Keratinocyte (primary cell): ENCODE measurements at places on chromosomes 7 and 10. TPM values are rescaled to one million over a fixed set of nuclear protein-coding genes. Genes with fewer than 3 reads are reported as not detected.

The GDF2 gene
- polyA plus RNA-seq, result not detected in 3 replicates

The SPRN gene
- polyA plus RNA-seq, result 0.01 to 0.04 TPM (median 0.02 TPM) in 3 replicates

The CALML3 gene
- polyA plus RNA-seq, result 7.6 to 20.2 TPM (median 14.1 TPM) in 3 replicates

The CLDN3 gene
- polyA plus RNA-seq, result not detected in 3 replicates

The SEPHS1 gene
- polyA plus RNA-seq, result 41.4 to 65.4 TPM (median 48.2 TPM) in 3 replicates

The CFTR gene
- polyA plus RNA-seq, result not detected in 3 replicates

The ZPBP gene
- not detected in 3 replicates for polyA plus RNA-seq

The GPC2 gene
- 0.55 to 0.81 TPM (median 0.61 TPM) in 3 replicates for polyA plus RNA-seq

The EN2 gene
- 0.05 to 0.14 TPM (median 0.09 TPM) in 3 replicates for polyA plus RNA-seq

The SPAM1 gene
- polyA plus RNA-seq, result not detected in 3 replicates

The ABI1 gene
- polyA plus RNA-seq, result 56.3 to 78.9 TPM (median 78.0 TPM) in 3 replicates

The AKR1C1 gene
- polyA plus RNA-seq, result 19.5 to 33.9 TPM (median 28.1 TPM) in 3 replicates

The HTR5A gene
- polyA plus RNA-seq, result not detected in 3 replicates

The MLXIPL gene
- 0.05 to 0.14 TPM (median 0.05 TPM) in 3 replicates for polyA plus RNA-seq

The TMEM229A gene
- not detected in 3 replicates for polyA plus RNA-seq

The TBRG4 gene
- 88.2 to 115 TPM (median 90.5 TPM) in 3 replicates for polyA plus RNA-seq

The PLAC9 gene
- polyA plus RNA-seq, result 0.39 to 0.70 TPM in 2 of 3 replicates, not detected in the other

The RBP3 gene
- not detected in 3 replicates for polyA plus RNA-seq

The TMEM213 gene
- not detected in 3 replicates for polyA plus RNA-seq
